Epithelial cell of proximal tubule (primary cell): ENCODE measurements at places on chromosomes 3 and 15.

DNA sequence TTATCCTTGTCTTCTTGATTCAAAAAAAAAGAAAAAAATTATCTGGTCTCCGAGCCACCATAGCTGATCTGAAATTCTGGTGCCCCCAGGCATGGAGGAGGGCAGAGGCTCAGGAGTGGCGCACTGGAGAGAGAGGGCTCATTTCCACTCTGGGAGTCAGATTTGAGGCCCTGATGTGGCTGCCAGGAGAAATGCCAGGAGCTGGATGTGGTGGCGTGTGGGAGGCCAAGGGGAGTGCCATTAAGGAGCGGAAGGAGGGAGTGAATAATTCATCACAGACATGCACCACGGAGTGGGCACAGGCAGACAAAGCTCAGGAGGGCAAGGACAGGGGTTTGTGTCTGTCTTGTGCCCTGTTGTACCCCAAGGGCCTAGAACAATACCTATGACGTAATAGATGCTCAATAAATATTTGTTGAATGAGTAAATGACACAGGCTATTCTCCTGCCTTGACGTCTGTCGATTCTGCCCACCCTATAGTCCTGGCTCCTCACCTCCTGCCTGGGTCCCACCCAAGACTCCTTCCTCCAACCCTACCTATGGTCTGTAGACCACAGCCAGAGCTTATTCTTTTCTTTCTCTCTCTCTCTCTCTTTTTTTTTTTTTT is 12.0 kb upstream of the GRIP2 start:
- no peak for DNase-seq

DNA sequence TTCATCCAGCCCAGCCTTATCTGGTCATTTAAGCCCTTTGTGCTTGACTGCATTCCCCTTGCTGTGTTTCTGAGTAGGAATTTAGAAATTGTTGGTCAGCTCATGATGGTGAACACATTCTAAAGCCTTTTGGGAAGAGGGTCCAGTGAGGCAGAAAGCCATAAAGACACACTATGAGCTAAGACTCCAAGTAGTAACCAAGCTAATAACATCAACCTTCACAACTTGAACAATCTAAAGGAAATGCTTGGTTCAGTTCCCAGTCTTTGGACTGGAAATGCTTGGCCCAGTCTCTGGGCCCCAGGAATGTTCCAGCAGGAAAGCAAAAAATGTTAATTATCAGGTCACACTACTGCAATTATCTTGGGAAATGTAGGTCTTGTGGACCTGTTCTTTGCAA is 7.7 kb downstream of the PLSCR1 start:
- peak; percentile 84 for DNase-seq

- DNase-seq, result no peak
Observed at GRCh38 chr3:105334138-105334882, 32.4 kb upstream of the ALCAM start.

- no peak for DNase-seq
Observed at GRCh38 chr3:170178651-170179050, 2.9 kb downstream of the PHC3 start.

GRCh38 chr15:99051308-99051707 is 43.7 kb upstream of the PGPEP1L start:
- no peak for DNase-seq

DNA sequence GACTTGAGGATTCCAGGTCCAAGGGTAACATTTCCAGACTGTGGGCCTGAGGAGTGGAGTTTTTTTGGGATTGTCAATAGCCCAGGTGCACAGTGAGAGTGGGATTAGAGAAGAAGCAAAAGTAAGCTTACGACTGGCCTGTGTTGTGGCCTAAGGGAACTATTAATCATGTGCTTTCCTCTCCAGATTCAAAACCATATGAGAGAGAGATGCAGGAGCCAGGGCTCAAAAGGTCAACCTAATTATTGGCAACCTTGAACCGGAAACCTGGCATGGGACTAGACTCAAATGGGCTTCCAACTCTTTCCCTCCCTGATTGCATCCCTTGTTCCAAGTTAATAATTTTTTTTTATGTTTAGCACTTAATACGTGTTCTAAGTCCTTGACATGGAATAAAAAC is 242.1 kb upstream of the THRB start:
- DNase-seq, result no peak

DNA sequence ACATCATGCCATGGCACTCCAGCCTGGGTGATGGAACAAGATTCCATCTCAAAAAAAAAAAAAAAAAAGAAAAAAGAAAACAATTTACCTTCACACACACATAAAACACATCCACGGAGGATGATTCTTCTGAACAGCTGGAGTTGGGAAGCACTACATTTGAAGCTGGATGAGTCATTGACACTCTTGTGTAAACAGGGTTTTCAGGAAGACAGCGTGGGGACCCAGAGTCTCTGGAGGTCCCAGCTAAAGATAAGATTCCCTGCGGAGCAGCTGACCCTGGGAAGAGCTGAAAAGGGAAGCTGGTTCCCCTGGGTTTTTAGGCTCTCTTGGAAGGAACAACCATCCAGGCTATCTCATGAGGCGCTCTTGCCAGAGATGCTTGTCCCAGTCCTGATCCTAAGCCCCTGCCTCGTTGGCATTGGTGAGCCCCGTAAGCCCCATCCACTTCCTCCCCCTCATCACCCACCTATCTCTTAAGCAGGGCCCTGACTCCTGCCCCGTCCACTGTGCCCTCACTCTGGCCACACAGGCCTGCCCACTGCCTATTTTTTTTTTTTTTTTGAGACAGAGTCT is 32.0 kb upstream of the FURIN start:
- no peak for DNase-seq

DNA sequence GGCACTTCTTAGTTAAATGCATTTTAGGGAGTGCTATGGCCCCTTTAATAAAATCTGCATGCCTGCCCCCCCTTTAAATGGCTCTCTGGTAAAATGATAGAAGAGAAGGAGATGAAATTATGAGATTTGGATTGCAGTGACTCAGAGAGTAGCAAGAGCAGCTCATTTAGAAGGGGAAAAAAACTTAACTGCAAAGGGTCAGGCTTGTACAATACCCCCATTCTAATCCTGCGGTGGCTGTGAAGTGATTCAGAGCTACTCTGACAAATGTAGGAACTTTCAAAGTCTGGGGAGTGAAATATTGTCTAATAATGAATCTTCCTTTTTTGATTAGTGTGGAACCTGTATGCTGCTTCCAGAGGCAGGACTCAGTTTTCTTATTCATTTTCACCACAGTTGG is 44.1 kb upstream of the TBC1D23 start:
- DNase-seq, result no peak

DNA sequence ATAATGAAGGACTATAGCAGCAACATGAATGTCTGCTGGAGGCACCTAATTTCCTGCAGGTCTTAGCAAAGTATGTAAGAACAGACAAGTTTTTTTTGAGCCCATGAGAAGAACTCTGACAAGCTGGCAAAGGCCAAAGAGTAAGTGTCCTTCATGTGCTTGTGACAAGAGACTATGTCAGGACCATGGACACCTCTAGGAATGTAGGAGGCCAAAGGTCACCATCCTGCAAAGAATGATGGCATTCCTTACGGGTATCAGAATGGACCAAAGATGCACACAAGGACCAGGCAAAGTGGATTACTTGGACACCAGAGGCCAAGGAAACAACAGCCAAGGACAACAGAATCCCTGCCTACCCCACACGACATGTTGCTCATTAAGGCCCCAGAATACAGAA is 858.5 kb upstream of the CFAP20DC start:
- DNase-seq, result no peak

DNA sequence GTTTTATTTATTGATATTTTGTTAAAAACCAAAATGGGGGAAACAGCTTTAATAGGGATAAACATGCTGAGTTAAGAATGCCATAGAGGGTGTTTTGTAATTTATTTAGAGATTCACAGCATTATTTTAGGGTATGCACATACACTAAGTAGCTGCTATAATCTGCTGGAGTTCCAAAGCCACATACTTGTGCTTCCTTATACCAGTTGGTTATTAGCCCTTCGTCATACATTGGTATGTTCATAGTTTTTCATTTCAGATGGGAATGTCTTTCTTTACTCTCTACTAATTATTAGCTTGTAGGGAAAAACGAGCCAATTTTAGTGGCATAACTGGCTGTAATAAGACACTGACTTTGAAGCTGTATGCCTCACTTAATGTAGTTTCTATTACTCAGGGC is 74.9 kb downstream of the PFN2 start:
- DNase-seq, result no peak

- DNase-seq, result no peak
Observed at GRCh38 chr3:153111016-153111415, 51.0 kb upstream of the RAP2B start.

- no peak for DNase-seq
Observed at GRCh38 chr15:66851311-66852063, 149.5 kb downstream of the SMAD6 start.

- DNase-seq, result no peak
Observed at GRCh38 chr3:27209617-27210264, 159.4 kb downstream of the NEK10 start.

GRCh38 chr3:154745122-154745521 is 315.1 kb upstream of the GPR149 start:
- no peak for DNase-seq

DNA sequence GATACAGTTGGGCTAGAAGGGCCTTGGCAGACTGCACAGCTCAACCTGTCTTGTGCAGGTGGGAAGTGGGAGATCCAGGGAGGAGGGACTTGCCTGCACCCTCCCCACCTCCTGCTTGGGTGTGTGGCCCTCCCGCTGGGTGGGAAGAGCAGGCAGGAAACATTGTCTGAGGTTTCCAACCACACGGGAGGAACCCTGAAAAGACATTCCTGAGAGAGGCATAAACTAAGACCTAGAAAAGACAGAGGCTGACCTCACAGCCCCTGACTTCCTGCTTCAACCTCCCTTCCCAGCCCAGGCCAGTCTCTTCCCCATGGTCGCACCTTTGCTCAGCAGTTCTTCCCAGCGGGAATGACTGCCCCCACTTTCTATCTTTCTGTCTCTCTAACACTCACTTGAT is 46.3 kb upstream of the INSYN1 start:
- no peak for DNase-seq

- DNase-seq, result no peak
Observed at GRCh38 chr3:43327582-43327979, 41.2 kb downstream of the SNRK start.

DNA sequence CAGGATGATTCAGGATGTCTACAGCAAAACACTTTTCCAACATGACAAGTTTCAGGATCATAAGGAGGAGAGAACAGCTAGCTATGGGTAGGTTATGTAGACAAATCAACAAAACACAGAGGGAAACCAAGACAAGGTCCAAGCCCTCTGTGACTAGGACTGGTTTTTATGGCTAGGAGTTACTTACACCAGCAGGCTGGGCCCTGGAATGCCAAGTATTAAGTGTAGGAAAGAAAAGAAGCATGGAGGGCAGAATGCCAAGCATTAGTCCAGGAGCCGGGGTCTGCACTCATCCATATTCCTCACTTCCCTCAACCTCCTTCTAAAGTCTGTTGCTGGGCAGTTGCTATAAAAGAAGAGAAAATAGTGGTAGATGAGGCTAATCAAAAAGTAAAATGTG is 35.3 kb upstream of the PPP2R3A start:
- DNase-seq, result no peak

DNA sequence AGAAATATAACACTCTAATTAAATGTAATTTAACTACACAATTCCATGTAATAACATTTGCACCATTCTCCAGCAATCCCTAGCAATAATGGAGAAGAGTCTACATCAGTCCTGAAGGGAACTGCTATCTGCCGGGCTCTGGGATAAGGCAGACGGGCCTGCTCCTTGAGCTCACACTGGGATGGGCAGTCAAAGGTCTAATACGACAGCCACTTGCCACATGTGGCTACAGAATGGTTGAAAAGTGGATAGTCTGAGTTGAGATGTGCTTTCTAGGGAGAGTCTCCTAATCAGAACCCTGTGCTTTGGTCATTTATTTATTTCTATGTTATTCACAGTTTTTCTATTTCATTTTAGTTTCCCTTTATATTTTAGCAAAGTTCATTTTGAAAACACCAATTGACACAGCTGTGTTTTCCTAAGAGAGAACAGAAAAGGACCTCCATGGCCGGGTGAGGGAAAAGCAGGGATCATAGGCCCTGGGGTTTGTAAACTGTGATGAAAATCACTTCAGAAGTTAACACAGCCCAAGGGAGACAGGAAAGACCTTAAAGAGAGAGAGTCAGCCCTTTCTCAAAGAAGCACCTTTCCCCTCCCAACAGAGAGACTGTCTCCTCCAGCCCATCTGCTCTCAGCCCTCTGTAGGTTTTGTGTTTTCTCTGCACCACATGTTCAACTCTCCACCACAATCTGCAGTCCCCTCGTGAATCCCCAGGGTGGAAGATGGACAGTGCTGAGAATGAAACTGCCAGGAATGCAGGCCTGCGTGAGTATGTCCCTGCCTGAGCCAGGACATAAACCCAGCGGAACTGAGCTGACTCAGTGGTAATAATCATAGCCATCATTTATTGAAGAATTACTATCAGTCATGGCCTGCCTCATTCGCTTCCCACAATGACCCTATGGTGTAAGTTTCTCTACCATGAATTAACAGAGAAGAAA is 11.6 kb downstream of the FSIP1 start:
- DNase-seq, result no peak

- no peak for DNase-seq
Observed at GRCh38 chr15:90681480-90681879, 35.7 kb upstream of the BLM start.

DNA sequence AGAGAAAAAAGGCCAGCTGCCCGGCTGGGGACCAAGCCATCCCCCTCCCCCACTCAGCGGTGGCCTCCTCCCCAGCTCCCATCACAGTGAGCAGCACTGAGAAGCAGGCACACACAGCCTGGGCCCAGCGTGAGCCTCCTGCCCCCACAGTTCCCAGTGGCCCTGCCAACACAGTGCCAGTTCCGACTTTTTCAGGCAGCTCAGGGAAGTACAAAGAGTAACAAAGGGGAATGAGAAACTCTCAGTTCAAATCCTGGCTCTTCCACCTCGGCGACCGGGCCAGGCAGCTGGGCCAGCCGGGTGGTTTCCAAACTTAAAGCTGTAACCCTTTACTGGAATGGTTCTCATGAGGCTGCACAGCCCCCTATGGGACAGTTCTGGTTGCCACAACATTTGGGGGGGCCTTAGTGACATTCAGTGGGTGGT is 18.5 kb downstream of the TNK2 start:
- DNase-seq, result no peak

GRCh38 chr15:63324770-63325169 is 47.4 kb downstream of the APH1B start:
- DNase-seq, result no peak

GRCh38 chr15:101264011-101264410 is 12.2 kb upstream of the CHSY1 start:
- DNase-seq, result no peak

- no peak for DNase-seq
Observed at GRCh38 chr3:175257123-175257522, 398.0 kb downstream of the NAALADL2 start.

DNA sequence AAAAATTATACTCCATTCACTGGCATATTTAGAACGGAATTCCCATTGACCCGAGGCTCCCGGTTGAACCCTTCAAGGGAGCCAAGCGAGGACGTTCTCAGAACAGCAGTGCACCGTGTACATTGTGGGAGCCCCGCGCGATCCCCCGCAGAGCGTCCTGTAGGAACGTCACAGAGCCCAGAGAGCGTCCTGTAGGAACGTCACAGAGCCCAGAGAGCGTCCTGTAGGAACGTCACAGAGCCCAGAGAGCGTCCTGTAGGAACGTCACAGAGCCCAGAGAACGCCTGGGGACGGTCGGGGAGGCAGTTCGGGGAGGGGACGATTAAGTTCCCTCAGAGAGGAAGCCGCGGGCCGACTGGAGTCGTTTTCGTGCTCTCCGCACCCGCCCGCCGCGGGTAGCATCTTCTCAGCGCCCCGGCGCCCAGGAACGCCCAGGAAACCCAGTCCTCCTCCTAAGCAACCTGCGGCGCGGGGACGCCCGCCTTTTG is 506 bp upstream of the ATP1B3 start:
- no peak for DNase-seq
